Skeletal muscle cell (primary cell): ENCODE measurements at places on chromosomes 6 and 20.

DNA sequence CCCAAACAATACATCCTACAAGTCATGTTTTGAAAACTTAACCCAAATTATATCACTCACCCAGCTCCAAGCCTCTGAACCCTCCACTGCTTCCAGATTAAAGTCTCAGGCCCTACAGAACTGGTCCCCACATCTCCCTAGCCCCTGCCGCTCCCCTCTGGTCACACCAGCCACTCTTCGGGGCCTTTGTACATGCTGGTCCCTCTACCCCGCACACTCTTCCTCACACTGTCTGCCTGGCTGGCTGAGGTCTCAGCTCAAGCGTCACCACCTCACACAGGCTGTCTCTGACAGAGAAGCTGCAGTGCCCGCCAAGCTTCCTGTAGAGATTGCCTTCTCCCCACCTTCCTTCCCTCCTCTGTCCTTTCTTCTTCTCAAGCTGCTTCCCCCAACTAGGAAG, 192.4 kb downstream of the PREX1 start:
- no peak for DNase-seq

DNA sequence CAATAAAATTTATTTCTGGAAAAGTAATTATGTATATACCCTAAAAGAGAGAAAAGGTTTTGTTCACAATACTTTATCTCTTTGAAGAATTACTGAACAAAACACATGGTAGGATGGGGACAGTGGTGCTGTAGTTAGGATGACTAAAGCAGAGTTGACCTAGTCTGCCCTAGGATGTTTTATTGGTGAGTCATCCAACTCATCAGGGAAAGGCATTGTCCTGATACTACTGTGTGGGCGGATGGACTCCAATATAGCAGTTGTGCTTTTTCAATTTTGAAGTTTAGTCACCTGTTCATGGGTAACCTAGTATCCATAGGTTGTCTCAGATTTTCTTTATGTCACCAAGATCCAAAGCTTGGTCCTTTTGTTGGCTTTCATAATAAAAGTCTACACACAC, 53.3 kb upstream of the EYS start:
- DNase-seq: peak; percentile 26

- no peak for DNase-seq
Measured at GRCh38 chr6:134413241-134413643, 95.3 kb upstream of the SGK1 start.

GRCh38 chr6:166252601-166253000, 55.6 kb downstream of the PRR18 start:
- DNase-seq: no peak
